Liver (tissue), 10 donors: ENCODE measurements at places on chromosomes 1 and 21.
A peak's percentile ranks its signal among the peaks of the same experiment; 100 is the strongest.

GRCh38 chr1:35001743-35002142, 16.6 kb upstream of the TMEM35B start:
- DNase-seq: no peak

DNA sequence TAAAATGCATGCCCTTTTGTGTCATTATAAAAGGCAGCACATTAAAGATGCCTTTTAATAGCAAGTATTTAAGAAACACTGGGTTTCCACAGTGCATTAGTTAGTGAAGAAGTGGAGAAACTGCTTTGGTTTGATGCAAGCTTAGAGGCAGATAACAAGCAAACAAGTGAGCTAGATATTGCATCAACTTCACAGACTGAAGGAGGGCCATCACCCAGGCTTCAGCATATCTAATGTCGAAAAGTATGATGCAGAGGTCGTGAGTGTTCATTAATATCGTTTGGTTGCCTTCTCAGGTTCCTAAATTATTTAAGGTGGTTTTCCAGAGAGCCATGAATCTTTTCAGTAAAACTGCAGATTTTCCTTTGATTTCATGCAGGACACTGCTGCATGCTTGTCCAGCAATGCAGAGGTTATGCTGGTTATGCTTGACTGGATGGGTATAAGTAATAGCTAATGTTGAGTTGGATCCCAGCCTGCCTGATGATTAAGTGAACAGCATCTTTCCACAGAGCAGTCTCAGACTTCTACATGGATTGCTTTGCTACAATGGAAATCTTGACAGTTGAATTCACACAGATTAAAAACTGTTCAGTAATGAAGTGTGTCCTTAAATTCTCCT, 69.7 kb upstream of the IPO9 start:
- DNase-seq: no peak

- no peak for DNase-seq
These were observed 45.0 kb upstream of the RASAL2 start for GRCh38 chr1:178048883-178049282.

GRCh38 chr1:198201956-198202784, 45.4 kb downstream of the NEK7 start:
- DNase-seq: no peak

DNA sequence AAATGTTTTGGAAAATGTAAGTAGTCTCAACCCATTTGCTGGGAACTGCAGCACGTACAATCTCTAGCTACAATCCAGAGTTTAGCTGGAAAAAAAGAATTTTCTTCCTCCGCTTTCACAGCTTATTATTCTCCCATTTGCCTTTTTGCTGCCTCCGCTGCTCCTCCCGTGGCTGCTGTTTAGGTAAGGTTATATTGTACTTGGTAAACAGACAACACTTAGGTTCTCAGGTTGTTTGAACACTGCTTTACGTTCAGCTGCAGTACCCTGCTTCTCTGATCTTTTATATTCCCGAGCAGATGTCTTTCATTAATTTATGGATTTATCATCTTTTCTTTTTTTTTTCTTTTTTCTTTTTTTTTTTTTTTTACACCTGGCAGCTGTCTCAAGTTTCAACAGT, 14.3 kb downstream of the PROX1 start:
- DNase-seq: peak; percentile 19

- DNase-seq: peak; percentile 85
These were observed at the start of gene IQGAP3 for GRCh38 chr1:156571919-156572662. Gene IQGAP3, minus strand, starts transcription at chr1:156572565. Its CDS starts 36 bp downstream, at chr1:156572529.

DNA sequence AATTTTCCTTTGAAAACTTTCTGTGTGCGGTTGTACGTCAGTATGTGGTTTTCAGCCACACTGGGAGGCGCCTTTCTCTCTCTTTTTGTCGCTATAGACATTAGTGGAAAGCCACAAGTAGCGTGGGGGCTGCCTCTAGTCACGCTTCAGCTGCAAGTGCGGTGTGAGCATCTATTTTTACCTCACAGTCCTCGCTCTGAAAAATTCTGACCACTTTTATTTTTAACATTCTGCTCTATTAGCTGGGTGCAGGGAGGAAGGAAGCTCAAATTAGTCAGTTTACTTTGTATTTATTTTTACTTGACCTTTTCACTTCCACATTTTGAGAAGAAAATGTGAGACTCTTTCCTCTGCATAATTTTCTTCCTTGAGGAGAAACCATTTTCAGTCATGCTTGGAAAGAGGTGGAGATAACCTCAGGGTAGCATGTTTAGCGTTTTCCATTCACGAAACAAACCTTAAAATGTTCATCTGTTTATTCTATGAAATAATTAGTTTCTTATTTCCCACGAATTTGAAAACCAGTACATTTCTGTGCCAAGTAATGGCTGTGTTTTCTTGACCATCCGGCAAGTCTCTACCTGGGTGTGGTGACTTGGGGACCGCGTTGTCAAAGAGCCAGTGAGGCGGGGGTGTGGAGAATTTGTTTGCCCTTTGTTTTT, 35.6 kb downstream of the ADARB1 start:
- DNase-seq: no peak

DNA sequence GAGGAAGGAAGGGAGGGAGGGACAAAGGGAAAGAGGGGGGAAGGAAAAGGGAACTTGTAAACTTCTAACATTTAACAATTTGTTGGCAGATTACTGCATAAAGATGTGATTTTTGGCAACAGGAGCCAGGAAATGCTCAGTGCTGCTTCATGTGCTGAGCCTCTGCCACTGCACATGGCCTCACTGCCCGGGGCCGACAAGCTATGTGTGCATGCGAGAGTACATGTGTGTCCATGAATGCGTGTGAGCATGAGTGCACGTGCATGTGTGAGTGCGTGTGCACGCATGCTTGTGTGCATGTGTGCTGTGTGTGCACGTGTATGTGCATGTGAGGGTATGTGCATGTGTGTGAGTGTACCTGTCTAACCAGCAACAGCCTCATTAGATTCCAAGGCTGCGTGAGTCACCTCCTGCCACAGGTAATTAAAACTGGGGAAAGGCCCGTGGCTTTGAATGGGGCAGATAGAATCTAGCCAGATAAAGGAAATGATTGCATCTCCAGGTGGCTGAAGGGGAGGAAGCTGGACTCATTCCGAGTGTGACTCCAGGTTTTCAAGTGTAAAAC, 41.4 kb upstream of the TSPEAR start:
- DNase-seq: no peak
